HS-5 (cell line): ENCODE measurements at places on chromosomes 7 and 10.

DNA sequence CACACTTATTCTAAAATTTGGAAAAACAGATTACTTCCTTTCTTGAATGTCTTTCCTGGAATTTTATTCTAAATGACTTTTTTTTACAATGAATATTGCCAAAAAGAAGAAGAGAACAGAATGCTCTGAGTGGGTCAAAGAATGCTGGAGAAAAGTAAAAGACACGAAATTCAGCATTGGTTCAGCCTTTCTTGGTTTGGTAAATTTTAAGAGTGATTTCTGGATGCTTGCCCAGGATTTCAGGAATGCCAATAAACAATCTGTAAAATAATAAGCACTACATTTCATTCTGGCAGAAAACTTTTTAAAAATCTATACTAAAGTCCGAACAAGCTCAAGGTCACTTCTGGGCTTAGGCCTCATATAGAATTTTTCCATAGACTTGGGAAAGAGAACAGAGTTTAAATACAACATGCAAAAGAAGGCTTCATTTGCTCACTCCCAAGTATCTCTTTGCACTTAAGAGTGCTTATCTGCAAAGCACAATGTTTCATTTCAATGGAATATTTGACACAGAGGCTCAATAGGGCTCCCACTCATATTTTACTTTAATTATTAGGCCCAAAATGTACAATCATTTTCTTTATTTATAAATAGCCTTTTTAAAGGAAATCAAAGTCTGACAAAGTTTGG is 359.5 kb upstream of the ANKRD30A start:
- no peak for DNase-seq

DNA sequence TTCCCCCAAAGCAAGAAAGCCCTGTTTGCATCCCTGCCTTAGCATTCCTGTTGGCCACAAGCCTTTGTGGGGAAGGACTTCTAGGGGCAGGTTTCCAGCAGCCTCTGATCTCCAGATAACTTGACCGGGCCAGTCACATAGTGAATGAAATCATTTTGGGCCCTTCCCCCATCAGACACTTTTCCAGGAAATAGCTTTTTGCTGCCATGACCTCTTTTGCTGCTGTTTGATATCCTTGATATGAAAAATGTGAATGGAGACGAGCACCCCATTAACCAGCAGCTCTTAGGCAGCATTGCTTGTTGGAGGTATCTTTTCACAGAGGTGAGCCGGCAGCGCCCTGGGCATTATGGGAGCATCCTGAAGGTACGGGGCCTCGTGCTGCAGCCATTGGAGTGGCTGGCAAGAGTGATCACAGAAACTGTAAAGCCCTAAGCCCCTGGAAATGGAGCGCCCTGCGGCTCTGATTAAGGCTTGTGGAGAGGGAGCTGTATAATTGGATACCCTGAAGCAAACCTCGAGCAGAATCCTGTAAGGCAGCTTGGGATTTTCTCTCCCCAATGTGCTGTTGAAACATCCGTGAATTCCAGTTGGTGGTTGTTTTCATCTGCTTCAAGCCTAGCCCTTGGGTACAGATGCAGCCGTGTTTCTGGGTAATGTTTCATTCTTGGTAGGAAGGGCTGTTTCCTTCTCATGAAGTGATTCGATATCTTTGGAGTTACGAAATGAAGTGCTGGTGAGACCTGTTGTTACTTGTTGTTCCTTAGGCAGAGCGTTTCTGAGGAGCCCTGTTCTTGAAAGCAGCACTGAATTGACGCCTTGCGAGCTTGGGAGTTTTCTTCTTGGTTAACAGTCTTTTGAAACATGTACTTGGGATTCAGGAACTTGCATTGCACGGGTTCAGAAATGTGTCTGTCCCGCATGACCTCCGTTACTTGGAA is 179.0 kb downstream of the PTEN start:
- no peak for DNase-seq

DNA sequence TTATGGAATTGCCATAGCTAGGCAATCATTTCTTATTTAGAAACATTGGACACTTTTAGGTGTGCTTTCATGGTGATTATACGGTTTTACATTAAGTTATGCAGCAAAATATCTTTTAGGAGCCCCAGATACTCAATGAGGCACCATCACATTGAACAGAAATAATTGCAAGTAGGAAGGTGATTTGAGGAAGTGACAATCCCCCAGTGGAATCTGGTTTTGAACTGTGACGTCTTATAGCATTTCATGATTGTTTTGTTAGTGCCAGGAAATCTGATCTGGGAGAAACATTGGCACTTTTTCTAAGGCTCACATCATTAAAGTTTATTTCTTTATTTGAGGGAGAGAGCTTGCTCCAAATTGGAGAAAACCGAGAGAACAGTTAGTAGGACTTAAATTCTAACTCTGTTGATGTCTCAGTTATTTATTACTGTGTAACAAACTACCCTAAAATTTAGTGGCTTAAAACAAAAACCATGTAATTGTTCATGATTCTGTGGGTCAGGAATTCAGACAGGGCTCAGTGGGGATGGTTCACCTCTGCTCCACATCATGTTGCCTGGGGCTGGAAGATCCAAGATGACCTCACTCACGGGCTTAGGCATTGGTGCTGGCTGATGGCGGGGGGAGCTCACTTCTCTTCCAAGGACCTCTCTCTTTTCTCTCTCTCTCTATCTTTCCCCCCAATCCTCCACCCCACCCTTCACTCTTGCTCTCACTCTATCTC is 78.2 kb upstream of the STEAP1B start:
- peak; percentile 77 for DNase-seq

GRCh38 chr10:131685007-131685406 is 215.8 kb upstream of the PPP2R2D start:
- no peak for DNase-seq

- DNase-seq = no peak
Observed at GRCh38 chr7:103343758-103344452, 662 bp downstream of the DNAJC2 start.

DNA sequence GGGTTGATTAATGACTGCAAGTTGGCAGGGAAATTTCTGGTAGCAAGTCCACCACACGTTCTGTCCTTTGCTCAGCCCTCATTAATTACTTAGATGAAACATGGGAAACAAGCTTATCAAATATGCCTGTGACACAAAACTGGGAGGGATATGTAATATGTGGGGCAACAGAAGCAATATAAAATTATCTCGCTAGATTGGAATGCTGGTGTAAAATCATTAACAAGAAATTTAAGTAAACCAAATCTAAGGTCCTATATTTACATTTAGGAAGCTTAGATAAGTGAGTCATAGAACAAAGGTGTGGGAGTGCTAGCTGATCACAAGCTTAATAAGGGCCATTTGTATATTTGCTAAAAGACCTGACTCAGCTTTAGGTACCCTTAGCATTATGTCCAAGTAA is 23.5 kb downstream of the TRPV5 start:
- no peak for DNase-seq

- DNase-seq = no peak
Observed at GRCh38 chr10:10796774-10797415, 220.8 kb upstream of the CELF2 start.

DNA sequence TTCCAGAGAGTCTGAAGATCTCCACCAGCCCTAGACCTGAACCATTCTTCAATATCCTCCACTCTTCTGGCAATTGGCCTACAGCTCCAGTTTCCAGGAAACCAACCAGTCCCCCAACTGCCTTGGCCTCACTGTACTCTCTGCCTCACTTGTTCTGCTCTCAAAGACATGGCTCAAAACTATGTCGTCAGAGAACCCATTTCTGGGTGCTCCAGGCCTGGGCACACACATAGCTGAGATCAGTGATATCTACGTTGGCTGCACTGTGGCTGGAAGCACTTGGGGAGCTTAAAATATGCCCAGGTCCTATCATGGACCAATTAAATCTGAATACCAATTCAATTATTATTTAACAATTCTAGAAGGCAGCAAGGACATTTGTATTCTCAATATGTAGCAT is 93.1 kb downstream of the COBL start:
- no peak for DNase-seq

DNA sequence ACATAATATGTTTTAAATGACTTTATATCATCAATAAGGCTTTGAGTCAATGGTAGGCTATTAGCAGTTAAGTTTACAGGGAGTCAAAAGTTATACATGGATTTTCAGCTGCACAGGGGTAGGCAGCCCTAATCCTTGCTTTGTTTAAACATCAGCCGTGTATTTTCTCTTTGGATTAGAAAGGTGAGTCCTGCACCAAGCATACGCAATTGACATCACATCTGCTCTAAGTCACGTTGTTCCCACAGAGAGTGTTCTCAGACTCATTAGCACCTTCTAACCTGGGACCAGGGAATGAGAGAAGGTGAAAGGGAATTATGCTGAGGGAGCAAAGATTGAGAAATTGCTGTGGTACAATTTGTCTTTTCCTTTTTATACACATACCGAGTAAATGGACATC is 148.6 kb upstream of the ZNF804B start:
- DNase-seq = no peak

DNA sequence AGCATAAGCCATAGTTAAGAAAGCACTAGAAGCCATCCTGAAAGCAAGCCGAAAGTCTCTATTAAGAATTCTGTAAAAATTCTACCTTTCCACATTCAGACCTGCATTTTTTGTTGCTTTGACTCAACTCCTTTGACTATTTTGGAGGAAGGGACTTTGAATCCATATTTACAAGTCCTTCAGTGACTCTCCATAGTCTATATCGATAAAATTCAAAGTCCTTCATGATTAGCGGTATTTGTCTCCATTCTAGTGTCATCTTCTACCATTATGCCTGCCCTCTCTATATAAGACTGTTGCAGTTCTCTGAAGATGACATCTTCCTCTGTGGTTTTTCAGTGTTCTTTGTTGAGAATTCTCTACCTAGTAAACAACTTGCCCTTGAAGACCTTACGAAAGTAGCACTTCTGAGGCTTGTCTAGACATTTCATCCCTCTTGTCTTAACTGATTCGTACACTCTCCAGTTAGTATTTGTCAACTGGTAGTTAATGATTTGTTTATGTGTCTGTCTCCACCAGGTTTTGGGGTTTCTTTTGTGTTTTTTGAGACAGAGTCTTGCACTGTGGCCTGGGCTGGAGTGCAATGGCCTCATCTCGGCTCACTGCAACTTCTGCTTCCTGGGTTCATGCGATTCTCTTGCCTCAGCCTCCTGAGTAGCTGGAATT is 1.7 kb downstream of the CCSER2 start:
- DNase-seq = no peak

DNA sequence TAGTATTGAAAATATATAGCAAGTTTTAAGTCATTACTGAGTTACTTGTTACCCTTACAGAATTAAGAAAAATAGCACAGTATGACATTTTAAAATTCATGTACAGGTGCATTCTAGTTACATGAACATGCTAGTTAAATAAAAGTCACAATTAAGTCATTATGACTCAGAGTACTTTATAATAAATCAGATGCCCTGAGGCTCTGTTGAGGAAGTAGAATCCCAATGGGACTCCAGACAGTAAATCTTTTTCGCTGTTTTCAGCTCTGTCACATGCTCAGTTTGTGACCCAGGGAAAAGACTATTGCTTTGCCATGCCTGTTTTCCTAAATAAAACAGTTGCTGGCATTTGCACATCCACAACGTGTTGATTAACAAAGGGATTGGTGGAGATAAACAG is 21.0 kb downstream of the NUDT13 start:
- DNase-seq = no peak

GRCh38 chr10:11262494-11263345 is 245.0 kb downstream of the CELF2 start:
- no peak for DNase-seq

DNA sequence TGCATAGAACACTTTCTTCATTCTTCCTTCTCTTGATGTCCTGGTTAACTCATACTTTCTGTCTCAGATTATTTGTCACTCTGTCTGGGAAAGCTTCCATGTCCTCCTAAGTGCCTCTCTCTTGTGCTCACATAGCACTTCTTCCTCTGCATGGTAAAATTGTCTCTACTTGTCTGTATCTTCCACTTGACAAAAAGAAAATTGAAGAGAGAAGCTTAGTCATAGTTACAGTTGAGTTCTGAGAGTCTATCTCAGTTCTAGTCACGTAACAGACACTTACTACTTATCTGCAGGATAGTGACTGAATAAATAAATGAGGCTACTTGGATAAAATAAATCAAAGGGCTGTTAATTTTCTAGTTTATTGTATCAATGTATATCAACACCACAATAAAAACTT is 458.1 kb downstream of the HTR7 start:
- DNase-seq = no peak
